Effector CD4-positive, alpha-beta T cell (primary cell): ENCODE measurements at places on chromosomes 2 and 18.

GRCh38 chr2:130795431-130795830, 40.1 kb downstream of the AMER3 start:
- no peak for DNase-seq

GRCh38 chr2:67466734-67467133, 69.6 kb downstream of the ETAA1 start:
- no peak for DNase-seq

GRCh38 chr18:55627007-55627406, 39.0 kb upstream of the TCF4 start:
- DNase-seq: no peak

- DNase-seq: no peak
Measured at GRCh38 chr2:180679693-180680092, 300.7 kb upstream of the UBE2E3 start.

DNA sequence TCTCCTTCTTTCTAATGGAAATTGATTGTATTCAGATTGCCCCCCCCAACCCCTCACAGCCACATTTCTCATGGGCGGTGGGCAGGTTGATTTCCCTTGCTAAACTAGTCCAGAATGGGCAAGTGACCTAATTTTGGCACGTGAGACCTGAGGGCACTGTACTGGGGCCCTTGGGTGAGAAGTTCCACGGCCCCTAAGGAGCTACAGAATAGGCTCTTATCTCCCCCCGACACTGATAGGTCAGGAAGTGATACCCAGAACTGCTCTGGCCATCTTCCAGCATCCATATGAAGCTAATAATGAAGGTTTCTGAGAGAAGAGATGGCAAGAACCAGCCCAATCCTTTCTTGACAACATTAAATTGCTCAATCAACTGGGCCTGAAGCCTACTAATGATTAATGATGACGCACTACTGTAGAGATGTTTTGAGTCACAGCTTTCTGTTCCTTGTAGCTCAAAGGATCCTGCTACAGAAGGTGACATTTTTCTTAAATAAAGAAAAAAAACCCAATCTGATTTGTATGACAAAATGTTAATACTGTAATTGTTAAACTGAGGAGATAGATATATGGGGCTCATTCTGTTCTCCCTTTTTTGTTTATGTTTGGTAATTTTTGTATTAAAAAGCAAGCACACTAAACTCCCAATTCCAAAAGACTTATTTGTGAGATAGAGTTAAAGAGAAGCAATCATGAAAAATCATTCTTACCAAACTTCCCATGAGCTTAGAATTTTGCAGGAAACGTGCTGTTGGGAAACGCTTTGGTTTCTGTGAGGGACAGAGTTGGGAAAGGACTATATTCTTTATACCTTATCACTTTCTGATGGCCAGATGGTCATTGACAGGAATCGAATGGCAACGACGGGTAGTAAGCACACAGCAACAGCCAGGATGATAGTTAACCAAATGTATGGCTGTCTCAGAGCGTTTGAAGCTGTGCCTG, 28.2 kb upstream of the NARS1 start:
- no peak for DNase-seq

- no peak for DNase-seq
Measured at GRCh38 chr18:73670524-73670923, 477.1 kb downstream of the FBXO15 start.

DNA sequence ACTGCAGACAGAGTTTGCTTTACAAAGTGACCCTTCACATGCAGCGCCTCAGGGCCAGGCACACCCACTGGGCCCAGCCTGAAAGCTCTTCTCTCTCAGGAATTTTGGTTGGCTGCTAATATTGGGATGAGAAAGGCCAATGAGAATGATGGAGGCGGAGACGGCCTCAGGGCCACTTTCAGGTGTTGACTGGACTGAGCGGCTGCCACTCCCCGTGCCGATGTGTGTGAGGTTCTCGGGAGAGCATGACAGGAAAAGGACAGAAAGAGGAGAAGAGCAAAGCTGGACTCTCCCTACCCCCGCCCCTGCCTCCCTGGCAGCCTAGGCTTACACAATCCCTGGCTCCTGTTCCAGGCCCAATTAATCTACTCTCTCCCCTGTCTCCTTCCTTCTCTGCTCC, 155.7 kb downstream of the CELF4 start:
- no peak for DNase-seq

DNA sequence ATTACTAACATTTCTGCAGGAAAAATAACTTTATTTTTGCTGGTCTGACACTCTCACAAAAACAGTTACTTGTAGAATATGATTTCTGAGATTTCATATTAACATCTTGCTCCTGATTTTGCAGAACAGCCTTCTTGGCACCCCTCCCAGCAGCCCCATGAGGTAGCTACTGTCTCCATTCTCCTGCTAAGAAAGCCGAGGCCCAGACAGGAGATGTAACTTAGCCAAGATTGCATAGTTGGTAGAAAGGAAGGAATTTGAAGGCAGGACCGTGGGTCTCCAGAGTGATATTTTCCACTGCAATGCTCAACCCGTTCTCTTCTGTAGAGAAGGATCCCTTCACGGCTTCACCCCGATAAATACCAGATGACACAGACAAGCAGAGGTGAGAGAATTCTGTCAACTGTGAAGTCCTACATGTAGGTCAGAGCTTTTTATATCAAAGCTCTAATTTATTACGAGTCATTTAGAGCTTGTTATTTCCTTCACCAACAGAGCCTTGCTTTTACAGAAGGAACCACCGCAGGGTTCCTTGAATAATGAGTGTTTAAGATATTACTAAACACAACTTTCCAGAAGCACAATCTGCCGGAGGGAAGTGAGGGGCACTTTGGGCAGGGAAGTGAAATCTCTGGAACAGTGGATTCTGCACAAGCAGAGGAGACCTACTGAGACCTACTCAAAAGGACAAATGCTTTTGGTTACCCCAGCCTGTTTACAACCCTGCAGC, 48.0 kb upstream of the MYCN start:
- DNase-seq: no peak

- no peak for DNase-seq
Measured at GRCh38 chr2:69549421-69549820, 94.1 kb downstream of the AAK1 start.

GRCh38 chr2:23571527-23572282, 186.7 kb downstream of the KLHL29 start:
- no peak for DNase-seq

DNA sequence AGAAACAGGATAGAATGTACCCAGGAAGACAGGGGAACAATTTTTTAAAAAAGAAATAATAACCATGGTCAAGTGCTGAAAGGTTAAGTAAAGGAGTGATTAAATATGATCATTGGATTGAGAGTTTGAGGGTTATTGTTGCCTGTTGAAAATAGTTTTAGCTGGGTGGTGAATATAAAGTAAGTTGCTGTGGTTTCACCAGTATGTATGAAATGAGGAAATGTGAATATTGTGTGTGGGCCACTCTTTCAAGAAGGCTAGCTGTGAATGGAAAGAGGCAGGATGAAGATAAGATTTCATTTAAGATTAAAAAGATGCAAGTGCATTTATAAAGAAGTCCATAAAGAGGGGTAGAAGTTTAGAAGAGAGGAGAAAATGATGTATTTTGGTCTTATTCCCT, 53.8 kb downstream of the GULP1 start:
- DNase-seq: no peak

GRCh38 chr18:12329125-12329698, 21.2 kb downstream of the TUBB6 start:
- no peak for DNase-seq

- no peak for DNase-seq
Measured at GRCh38 chr18:65938592-65939372, 188.0 kb downstream of the CDH7 start.

DNA sequence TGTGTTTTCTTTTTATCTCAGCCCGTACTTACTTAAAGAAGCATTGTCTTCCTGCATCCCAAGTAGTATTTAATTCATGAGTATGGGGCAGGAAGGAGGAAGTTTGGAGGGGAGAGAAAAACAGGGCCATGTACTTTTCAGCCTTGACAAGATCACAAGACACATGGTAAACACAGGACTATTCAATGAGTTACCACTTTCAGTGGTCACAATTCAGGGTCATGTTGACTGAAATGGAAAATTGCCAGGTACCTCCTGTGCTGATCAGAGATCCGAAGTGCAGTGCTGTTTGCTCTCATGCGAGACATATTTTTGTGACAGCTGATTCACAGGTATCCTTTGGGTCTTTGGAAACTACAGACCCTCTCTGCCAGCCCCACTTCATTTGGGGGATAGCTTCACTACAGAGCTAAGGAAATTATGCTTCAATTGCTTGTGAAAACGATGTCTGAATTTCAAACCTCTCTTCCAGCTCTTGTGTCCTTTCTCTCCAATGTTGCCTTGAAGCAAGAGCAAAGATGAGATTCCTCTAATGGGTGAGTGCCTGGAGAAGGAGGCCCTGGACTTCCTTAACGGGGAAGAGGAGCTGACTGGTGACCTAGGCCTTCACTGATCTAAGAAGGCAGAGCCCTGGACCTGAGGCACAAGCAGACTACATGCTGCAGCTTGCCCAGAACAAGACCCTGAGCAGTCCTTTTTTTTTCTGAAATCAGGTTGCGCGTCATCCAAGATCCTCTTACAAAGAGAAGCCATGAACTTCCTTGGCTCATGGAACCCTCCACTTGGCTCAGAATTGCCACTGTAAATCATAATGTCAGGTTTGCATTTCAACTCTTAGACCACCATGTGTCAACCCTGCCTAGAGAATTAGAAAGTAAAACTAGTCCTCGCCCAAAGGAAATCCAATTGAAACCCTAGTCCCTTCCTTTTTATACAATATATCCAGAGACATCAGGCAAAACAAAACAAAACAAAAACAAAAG, 44.1 kb downstream of the EVA1A start:
- no peak for DNase-seq
